H4 (cell line): ENCODE measurements at places on chromosomes 16 and 17.

- DNase-seq = no peak
Measured at GRCh38 chr17:1724869-1725641, 551 bp downstream of the WDR81 start.

DNA sequence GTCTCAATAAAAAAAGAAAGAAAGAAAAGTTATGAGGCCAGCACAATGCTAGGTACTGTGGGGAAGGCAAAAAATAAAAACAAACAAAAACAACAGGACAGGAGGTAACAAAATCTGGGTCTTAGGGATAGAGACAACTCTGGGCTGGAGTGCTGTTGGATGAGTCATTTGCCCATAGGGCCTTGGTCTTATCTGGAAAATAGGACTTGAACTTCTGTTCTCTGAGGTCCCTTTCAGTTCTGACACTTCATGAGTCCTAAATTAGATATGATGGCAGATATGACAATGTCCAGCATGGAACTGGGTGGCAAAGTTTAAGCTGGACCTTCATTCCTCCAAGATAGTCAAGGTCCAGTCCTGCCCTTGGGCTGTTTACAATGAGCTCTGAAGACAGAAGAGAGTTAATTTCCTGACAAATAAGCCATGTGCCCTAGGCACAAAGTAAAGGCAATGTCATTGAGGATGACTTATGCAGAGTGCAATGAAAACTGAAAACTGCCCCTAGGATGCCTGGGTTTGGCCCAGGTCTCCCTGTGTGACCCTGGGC lies 8.9 kb upstream of the HDAC5 start:
- no peak for DNase-seq

DNA sequence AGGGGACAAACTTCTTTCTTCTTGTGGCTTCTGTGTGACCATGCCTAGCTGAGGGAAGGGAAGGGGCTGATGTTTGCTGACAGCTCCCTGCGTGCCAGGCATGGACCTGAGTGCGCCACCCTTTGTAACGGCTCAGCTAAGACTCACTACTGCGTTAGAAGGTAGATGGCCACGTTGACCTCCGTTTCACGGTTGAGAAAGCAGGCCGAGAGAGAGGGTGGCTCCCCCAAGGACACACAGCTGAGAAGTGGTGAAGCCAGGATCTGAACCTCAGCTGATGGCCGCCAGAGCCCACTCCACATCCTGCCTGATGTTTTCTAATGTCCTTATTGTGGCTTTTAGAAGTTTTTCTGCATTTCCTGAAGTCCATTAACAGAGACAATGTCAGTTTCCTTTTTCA lies 45.1 kb downstream of the RGS9 start:
- DNase-seq = no peak

- no peak for DNase-seq
Measured at GRCh38 chr17:39281806-39282205, 56.1 kb upstream of the STAC2 start.

GRCh38 chr17:36089339-36089865 lies 541 bp downstream of the CCL3 start:
- DNase-seq = no peak

DNA sequence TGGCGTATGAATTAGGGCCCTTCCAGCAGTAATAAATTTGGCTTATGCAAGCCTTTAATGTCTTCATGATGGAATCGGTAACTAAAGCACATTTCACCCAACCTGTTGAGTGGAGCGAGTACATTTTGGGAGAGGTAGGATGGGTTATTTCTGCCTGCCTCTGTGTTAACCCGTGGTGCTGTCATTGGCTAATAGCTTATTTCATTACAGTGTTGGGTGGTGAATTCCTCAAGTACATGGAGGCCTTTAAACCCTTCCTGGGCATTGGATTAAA lies 17.8 kb upstream of the TBKBP1 start:
- no peak for DNase-seq

GRCh38 chr16:28014851-28015250 lies 48.7 kb downstream of the GSG1L start:
- DNase-seq = no peak

DNA sequence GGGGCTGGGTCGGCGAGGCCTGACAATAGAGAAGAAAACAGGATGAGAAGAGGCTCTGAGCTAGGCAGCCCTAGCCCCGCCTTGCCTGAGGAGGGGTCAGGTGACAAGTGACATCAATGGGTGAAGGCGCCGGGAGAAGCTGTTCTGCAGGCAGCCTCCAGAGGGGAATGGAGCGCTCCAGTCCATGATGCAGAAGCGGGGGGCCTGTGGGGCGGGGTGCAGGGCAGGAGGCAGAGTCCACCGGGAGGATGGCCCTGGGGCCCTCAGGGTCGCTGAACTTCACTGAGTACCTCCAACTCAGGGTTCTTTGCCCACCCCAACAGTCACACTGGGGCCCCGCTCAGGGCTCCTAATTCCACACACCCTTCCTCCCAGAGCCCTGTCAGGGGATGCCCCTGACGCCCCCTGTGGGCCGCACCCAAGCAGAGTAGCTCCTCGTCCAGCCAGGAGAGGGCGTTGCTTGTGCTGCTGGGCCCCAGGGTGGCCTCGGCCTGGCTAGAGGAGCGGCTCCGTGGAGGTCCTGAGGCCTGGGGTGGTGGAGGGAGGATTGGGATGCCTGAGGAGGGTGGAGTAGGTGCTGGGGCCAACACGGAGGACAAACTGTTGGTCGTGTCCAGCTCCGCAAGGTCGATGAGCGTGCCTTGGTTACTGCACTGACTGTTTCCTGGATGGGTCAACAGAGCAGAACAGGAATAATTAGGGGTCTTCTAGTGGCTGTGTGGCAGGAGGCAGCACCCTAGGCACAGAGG lies 20.8 kb downstream of the GGA3 start:
- peak; percentile 56 for DNase-seq

DNA sequence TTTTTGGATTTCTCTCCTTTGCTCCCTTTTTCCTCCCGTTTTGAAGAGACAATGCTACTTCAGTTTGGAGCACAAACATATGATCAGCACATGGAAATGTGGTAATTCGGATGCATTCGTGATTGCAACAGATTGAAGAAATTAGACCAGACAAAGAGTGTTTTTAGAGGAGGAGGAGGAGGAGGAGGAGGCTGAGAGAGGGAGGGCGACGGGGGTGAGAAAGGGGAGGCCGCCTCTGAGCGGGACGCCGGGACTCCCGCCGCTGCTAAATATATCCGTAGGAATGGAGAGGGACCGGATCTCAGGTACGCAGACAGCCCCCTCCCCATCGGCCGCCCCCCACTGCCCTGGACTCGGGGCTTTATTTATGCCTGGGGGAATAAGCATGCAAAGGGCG lies 179.3 kb downstream of the SEC14L1 start:
- DNase-seq = no peak

DNA sequence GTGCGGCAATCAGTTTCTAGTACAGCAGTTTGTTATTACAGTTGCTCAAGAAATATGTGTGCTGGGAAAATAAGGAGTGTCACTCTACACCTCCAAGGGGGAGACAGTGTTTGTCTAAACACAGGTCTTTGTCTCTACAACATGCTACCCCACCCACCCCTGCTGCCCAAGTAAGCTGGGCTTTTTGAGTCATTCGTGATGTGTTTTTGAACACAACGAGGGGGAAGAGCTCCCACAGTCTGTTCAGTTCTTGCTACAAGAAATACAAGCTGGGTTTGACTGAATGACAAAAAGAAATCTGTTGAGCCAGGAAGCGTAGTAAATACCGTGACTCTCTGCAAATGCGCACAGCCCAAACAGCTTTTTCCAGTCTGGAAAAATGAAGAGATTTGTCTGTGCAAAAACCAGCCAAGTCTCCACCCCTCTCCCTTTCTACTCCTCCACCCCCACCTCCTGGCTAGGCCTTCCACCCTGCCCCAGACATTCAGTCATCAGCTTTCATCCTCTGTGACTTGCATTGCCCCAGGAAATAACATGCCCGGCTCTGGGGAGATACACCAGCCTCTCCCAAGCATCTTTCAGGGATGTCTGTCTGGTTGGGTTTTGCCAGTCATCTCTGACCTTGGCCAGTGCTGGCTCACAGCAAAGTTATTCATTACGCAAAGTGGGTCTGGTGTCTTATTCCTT lies 25.7 kb downstream of the CHD9 start:
- peak; percentile 43 for DNase-seq

DNA sequence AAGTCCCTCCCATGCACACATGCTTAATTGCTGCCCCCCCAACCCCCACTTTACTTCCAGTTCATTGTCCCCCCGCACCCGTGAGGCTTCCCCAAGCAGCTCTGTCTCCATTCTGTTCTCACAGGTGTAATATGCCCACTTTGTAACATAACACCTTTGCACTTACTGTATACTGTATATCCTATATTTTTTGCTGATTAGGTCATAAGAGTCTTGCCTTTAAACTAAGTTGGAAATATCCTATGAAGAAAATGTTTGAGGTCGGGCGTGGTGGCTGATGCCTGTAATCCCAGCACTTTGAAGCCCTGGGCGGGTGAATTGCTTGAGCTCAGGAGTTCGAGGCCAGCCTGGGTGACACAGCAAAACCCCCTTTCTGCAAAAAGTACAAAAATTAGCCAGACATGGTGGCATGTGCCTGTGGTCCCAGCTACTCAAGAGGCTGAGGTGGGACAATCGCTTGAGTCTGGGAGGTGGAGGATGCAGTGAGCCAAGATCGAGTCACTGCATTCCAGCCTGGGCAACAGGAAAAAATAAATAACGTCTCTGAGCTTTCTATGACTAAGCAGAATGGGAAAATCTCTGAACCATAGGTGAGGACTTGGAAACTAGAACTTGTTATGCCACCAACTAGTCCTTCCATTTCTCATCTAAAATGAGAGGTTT lies 76.1 kb downstream of the TNRC6C start:
- peak; percentile 45 for DNase-seq

GRCh38 chr16:48136547-48137360 lies 19.0 kb downstream of the ABCC12 start:
- no peak for DNase-seq

DNA sequence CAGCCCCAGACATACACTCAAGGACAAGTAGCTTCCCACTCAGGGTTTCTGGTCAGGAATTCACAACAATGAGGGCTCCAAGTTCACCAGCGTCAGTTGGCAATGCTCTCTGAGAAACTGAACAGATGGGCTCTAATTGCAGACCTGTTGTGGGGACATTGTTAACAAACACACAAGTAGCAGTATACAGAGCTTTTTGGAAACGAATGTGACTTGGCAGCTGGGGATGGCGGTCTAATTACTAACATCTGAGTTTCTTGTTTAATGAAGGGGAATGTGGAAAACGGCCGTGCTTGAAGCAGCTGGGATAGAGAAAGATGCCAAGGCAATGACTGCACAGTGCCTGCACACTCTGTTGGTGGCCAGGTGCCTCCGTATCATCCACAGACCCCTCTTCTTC lies 316.1 kb upstream of the IRX3 start:
- DNase-seq = no peak

DNA sequence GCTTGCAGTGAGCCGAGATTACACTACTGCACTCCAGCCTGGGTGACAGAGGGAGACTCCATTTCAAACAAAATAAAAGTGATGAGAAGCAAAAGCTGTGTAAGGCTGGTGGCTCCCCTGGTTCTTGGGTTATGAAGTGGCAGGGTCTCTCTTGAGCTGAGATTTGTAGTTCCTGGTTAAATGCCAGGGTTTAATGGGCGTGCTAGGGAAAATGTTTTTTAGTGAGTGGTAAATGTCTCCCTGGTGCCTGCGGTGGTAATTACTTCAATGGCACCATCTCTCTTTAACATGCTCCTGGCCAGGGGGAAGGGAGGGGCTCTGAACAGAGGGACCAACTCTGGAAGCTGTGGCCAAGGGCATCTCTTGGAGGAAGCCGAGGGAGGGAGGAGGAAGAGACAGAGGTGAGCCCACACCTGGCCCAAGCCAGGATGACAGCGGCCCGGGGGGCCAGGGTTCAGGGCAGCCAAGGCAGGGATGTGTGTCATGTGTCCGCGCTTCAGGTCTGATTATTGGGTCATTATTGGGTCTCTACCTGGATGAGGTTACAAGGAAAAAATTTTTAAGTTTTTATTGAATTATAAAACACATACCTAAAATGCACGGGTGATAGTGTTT lies 17.8 kb upstream of the RPL38 start:
- DNase-seq = no peak

DNA sequence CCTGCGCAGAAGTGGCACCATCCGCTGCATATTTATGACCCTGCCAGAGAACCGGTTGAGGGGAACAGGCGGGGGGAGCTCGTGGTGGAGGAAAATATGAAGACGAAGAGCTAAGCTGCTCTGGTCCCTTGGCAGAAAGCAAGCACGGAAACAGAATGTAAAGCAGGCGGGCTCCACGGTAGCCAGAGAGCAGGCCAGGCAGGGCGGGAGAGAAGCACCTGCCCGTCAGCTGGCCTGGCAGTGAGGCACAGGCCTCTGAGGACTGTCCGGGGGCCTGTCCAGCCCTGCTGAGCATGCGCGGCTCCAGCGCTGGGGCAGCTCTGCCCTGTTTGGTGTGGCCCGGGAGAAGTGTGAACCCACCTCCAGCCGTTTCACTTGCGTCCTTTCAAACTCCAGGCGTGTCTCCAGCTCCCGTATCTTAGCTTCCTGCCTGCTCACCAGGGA lies 46.7 kb downstream of the PIPOX start:
- DNase-seq = no peak

- no peak for DNase-seq
Measured at GRCh38 chr16:62068747-62069146, 32.5 kb upstream of the CDH8 start.

DNA sequence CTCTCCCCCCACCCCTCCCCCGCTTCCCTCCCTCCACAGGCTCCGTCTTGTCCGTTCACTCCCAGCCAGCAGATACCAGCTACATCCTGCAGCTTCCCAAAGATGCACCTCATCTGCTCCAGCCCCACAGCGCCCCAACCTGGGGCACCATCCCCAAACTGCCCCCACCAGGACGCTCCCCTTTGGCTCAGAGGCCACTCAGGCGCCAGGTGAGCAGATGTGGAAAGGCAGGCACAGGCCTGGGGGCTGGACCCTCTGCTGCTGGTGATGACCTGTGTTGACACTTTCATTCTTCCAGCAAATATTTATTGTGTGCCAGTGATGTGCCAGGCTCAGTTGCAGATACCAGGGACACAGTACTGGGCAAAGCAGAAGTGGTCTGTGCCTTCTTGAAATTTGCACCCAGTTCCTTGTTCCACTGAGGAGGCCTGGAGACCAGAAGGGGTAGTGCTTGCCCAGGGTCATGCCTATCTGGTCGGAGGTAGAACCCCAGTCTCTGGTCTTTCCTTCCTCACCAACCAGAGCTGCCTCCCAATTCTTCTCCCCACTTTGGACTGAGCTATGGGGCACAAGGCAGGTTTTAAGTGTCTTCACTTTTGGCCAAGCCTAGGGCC lies 10.3 kb upstream of the ABCC3 start:
- DNase-seq = no peak

DNA sequence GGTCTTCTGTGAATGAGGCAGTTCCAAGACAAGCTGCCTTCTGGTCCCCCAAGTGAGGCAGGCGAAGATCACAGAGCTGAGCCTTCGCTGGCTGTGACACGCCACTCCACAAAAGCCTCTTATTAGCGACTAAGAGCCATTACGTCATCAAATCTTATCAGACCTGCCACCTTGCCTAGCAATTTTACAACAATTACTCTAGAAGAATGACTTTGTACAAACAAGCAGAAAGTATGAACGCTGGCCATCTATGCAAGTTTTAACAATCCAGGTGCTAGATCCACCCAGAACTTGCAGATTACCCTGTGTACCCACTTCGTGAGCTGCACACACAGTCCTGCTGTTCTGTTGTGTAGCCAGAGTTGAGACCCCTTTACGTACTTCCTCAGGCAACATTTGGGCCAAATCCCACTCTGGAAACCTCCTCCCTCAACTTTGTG lies 3.8 kb upstream of the ICAM2 start:
- DNase-seq = no peak
